ENCODE measurements at places on chromosomes 1 and 21.

- peak; percentile 88 for DNase-seq
These were observed 64.8 kb downstream of the DNTTIP2 start for GRCh38 chr1:93814059-93814794.

DNA sequence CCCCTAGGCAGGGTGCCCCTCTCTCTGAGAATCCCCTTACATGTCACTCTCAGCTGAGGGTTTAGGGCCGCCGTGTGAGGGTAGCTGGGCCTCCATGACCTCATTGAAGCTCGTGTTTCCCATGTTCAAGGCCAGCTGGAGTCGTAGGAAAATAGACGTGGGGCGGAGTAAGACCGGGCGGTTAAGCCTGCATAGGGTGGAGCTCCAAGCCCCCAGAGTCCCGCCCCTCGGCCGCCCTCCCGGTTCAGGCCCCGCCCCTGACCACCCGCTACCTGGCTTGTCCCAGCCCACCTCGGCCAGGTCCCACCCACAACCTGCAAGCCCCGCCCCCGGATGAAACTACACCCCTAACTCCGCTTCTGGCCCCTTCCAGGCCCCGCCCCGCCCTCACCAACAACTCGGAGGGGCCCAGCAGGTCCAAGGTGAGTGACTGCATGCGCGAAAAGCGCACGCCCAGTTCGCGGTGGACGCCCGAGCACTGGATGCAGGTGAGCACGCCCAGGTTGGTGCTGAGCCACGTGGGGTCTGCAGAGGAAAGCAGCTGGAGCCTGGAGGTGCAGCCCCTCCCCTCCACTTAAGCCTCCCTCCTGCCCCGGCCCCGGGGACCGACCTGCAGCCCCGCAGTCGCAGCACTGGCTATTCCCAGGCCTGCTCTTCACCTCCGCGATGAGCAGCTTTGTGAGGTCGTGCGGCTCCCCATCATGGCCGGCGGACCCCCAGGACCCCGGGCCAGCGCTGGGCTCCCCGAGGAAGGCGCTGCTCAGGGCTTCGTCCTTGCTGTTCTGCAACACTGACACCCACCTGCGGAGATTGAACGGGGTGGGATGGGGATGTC is 12.2 kb upstream of the TCEA3 start:
- no peak for DNase-seq

DNA sequence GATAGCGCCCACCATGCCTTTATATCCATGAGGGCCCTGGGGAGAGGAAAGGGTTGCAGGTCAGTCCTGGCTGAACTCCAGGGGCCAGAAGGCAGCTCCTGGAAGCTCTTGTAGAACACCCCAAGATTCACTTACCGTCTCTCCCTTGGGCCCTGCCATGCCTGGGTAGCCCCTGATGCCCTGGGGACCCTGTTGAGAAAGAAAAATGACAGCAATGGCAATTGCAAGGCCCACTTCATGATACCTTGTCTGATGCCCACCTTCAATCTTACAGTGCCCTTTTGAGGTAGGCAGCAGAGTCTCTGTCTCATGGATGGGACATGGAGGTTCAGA is 7.0 kb downstream of the COL9A2 start:
- DNase-seq: no peak

DNA sequence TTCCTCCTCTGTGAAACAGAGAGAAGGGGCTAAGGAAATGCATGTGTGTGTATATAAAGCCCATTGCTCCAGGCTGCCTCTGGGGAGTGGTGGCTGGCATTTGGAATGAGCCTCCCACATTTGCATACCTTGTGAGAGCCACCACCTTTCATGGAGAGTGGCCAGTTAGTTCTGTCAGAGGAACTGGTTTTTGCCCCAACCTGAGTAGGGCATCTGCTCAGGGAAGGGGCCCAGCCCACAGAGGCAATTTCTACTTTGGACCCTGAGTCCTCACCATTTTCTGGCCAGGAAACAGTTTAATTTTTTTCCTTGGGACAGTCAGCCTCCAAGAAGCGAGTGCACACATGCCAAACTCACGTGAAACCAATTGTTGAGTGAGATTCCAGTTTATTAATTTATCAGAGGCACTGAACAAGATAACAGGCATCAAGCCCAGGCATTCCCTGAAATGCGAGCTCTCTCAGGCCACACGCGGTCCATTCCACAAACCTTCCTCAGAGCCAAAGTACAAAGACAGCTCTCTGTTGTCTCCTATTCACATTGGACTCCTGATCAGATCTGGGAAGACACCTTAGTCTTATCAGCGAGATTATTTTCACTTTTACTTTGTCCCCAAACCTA is 1.0 kb upstream of the SLC6A9 start:
- DNase-seq: no peak

DNA sequence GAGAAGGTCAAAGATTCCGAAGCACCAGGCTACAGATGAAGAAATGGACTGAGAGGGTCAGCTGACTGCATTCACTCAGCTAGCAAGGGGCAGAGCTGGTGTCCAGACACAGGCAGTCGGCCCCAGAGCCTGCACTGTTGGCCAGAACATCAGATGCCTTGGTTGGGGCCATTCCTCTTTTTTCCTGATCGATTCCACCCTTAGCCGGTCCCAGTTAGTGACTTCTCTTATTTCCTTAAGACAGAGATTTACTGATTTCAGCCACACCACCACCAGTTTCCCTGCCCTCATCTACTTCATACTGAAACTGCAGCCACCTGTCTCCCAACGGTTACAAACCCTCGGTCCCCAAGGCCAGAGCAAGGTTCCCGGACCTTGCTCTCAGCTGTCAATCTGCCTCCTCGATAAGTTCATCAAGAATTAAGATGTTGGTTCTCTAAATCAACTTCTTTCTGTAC is 11.5 kb downstream of the CD58 start:
- no peak for DNase-seq

DNA sequence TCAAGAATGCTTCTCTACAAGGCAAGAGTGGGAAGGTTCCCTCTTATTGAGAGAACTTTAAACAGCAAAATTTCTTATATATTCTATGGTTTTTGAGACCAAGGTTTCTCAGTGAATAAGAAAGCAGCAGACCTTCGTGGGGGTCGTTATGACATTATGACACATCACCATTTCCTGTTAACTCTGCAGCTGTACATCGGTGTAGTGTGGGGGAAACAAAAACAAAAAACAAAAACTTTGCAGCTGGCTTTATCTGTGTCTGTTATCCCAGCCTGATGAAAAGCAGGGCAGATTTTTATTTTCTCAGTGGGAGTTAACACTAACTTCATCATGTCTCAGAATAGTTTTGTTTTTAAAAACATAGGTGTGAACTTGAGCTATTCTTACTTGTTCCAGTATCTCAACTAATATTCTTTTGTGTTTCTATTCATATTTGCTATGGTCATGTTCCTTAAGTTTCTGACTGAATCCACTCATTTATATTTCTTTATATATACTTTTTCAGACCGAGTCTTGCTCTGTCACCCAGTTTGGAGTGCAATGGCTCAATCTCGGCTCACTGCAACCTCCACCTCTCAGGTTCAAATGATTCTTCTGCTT is 2.1 kb downstream of the SDE2 start:
- no peak for DNase-seq

DNA sequence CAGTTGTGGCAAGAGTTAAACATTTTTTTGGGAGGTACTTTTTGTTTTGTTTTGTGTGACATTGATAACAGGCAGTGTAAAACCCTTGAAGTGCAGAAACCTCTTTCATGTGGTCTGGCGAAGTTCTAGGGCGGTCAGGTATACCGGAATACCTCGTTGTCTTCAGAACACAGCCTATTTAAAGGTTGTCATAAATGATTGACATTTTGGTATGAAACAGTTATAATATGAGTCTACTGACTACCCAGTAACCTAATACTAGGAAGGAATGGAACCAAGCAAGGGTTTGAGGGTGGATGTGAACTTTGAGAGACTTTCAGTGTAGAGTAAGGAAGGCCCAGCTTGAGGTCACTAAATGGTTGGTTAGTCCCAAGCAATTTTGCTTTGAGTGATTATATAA is 40.5 kb downstream of the PATJ start:
- no peak for DNase-seq
